WERI-Rb-1 (cell line): ENCODE measurements at places on chromosomes 11 and 22.

GRCh38 chr11:44307340-44308099 lies 2.4 kb downstream of the ALX4 start:
- no peak for DNase-seq

DNA sequence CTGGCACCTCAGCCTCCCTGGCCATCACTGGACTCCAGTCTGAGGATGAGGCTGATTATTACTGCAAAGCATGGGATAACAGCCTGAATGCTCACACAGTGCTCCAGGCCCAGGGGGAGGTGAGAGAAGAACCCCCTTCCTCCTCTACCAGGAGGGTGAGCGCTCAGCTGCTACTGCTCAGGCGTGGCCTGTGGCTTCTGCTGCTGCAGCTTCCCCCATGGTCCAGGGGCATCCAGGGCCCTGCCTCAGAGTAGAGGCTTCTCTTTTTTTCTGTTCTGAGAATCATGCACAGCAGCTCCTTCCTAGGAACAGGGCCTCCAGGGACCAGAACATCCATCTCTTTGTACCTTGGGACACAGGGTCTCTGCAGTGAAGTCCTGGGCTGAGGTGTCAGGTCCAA lies 83.1 kb downstream of the VPREB1 start:
- DNase-seq = no peak

DNA sequence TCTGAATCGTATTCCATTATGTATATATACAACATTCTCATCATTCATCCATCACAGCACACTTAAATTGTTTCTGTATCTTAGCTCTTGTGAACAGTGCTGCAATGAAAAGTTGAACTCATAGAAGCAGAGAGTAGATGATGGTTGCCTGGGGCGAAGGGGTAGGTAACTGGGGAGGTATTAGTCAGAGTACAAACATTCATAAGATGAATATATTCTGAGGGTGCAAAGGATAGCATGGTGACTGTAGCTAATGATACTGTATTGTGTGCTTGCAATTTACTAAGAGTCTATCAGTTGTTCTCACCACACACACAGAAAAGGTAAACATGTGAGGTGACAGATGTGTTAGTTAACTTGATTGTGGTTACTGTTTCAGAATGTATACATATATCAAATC lies 12.6 kb upstream of the RFPL2 start:
- no peak for DNase-seq

DNA sequence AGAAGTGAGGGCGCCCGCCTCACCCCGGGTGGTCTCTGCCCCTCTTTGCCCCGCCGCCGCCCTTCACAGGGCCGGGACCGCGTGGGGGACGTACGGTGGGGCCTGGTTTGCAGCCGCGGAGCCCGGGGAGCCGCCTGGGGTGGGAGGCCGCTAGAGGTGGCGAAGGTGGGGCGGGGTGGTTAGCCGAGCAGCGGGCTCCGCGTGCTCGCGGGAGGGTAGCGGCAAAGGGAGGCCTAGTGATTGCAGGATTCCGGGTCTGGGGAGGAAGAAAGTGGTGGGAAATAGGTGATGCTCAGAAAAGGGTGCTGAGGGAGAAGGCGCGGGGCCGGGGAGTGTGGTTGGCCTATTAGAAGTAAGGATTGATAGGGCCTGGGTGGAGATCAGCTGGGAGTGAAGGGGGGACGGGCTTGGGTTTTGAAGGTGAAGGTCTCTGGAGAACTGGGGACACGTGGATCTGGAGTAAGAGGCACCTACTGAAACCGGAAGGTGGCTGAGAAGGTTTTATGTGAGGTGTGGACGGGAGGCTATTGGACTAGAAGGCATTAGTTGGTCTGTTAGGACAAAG lies 571 bp downstream of the FAR1 start:
- DNase-seq = peak; percentile 39

DNA sequence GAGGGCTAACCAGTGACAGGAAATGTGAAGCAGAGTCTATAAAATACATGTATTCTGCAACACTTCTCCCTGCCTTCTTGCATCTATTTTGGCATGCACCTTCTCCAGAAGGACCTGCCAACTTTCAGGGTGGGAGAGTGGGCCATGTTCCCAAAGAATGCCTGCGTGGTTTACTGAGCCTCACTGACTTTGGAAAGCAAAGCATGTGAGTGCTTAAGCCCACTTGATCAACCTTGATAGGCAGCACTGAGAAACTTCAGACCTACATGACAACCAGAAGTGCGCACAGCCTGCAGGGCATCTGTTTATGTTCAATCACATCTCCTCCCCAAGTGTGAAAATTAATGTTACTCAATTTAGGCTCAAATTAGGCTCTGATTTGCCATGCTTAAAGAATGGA lies 69.2 kb downstream of the AMOTL1 start:
- no peak for DNase-seq

- peak; percentile 74 for DNase-seq
Measured at GRCh38 chr22:37018815-37019308, 385 bp downstream of the TST start.

DNA sequence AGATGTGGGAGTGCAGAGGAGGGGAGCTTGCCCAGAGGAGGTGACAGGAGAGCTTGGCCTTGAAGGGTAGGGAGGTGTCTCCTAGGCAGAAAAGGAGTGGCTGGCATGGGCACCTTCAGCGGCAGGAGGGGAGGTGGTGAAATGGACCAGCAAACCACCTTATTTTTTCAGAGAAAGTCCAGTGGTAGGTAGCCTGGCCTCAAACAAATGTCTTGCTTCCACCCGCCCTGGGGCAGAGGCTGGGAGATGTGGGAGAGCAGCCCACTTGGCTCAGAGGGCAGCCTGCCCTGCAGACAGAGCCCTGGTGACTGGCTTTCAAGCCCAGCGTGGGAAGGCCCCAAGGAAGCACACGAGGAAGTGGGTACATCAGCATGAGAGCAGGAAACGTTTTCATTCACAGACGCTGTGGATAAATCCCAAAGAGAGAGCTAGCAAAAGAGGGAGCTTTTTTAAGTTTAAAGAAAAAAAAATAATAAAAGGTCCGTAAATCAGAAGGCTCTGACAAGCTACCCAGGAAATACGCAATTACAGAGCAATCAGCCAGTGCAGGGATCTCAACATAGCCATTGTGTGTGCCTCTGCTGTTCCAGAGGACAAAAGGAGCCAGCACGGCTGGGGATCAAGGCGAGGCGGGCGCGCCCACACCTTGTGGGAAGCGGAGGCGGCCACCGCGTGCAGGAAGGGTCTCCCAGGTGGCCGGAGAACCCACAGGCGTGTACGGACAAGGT lies 238.7 kb upstream of the PLET1 start:
- no peak for DNase-seq
